ENCODE measurements at places on chromosomes 7 and 10.

DNA sequence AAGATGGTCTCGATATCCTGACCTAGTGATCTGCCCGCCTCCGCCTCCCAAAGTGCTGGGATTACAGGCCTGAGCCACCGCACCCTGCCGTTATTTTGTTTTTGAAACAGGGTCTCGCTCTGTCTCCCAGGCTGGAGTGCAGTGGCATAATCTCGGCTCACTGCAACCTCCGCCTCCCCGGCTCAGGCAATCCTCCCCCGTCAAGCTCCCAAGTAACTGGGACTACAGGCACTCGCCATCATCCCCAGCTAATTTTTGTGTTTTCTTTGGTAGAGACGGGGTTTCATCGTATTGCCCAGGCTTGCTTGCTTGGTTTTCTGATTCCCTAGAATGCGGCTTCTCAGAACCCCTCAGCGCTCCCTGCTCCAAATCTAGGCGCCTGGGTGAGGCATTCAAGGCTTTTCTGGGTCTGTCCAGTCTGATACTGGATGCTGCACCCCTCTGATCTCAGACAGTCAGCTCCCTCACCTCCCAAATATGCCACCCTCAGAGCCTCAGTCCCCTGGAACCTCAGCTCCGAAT is 1.3 kb downstream of the TFR2 start:
- no peak for DNase-seq

DNA sequence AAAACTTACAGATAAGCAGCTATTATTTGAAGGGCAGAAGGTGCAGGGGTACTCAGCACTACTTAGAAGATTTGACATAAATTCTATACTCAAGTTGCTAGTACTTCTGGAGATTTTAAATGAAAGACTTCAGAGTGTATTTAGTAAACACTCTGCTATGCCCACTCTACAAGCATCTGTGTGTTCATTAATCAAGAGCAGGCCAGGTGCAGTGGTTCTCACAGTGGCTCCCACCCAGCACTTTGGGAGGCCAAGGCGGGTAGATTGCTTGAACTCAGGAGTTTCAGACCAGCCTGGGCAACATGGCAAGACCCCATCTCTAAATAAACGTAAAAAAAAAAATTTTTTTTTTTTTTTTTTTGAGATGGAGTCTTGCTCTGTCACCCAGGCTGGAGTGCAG is 38.9 kb upstream of the TOMM7 start:
- no peak for DNase-seq

GRCh38 chr7:90710466-90710850 is 114.3 kb downstream of the CDK14 start:
- no peak for DNase-seq

GRCh38 chr7:47466832-47467231 is 115.1 kb downstream of the TNS3 start:
- DNase-seq, result no peak

DNA sequence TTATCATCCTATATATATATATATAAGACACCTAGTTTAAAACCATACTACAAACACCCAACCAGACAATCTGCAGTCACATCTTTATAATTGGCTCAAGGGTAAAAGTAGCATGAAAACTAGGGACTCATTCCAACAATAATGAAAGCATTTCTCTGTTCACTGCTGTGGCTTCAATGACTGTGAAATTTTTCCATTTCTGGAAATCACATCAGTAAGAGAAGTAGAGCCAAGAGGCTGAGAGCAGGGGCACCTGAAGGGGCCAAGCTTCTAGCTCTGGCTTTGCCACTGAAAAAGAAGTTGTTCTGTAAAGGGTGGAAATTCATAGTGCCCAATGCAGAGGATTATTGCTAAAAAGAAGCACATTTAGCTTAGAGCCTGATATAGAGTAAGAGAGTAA is 158.6 kb upstream of the GLI3 start:
- no peak for DNase-seq

DNA sequence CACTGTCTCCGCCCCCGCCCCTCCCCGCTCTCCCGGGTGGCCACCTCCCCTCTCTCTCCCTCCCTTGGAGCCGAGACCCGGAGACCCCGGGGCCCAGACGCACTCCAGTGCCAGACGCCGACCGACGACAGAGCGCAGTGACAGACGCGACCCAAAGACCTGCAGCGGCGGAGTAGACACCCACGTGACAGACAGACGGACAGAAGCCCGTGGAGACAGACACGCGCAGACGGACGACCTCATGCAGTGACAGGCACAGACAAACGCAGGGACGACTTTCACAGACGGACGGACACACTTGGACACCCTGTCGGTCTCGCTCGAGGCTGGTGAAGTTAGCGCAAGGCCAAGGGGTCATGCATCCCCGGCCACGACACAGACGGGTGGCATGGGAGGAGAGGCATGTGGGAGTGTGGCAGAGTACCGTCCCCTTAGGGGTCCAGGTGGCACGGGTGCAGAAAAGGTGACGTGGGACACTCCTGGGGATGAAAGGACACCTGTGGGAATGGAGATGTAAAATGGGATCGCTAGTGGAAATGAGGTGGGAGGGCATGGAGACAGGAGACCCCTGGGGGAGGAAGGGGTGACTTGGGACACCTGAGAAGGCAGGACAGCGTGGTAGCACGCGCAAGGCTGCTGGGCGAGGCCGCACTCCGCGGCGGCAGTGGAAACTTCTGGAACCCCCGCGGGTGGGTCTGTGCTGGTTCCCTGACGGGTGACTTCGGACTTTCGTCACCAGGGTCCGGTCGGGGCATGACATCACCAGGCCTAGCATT is 456 bp upstream of the ACHE start:
- DNase-seq, result peak; percentile 77

- DNase-seq, result no peak
These were observed 2.8 kb upstream of the REPIN1 start for GRCh38 chr7:150365673-150366398.

GRCh38 chr7:3753868-3754267 is 452.8 kb downstream of the SDK1 start:
- DNase-seq, result no peak

GRCh38 chr7:26860361-26860760 is 4.0 kb downstream of the SKAP2 start:
- no peak for DNase-seq

- no peak for DNase-seq
These were observed 304.3 kb upstream of the ZMIZ1 start for GRCh38 chr10:78764436-78764835.

DNA sequence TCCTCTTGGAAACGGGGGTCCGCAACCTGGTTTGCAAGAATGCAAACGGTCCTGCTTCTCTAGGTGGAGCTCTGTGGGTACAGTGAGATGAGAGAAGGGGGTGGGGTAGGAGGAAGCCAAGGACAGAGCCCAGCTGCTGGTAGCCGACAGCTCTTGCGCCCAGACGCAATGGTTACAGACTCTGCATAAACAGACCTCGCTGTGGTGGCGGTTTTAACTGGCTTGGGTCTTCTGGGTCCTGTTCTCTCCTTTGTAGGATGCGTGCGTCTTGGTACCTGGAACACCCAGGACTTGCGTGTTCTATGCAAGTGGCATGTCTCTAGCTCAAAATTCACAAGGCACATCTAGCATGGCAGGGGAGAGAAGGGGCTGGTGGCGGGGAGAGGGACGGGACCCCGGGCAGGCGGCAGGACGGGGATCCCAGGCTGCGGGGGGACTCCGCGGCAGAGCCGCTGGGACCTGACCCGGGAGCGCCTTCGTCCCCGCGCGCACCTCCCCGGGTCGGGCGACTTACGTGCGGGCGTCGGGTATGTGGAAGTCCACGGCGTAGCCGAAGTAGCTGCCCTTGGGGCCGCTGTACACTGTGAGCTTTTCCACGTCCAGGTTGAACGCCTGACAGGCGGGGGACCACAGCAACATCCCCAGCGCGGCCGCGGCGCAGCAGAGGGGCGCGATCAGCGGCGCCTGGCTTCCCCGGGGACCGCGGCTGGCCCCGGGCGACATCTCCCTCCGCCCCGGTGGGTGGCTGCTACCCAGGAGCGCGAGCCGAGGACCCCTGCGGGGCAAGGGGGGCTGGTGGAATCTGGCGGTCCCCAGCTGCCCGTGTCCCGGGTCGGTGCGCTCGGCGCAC is 448 bp downstream of the ITGA8 start:
- DNase-seq, result no peak

- DNase-seq, result no peak
These were observed 249.9 kb downstream of the SKAP2 start for GRCh38 chr7:26614503-26614902.

- no peak for DNase-seq
These were observed 53.5 kb downstream of the DLG5 start for GRCh38 chr10:77872947-77873535.

DNA sequence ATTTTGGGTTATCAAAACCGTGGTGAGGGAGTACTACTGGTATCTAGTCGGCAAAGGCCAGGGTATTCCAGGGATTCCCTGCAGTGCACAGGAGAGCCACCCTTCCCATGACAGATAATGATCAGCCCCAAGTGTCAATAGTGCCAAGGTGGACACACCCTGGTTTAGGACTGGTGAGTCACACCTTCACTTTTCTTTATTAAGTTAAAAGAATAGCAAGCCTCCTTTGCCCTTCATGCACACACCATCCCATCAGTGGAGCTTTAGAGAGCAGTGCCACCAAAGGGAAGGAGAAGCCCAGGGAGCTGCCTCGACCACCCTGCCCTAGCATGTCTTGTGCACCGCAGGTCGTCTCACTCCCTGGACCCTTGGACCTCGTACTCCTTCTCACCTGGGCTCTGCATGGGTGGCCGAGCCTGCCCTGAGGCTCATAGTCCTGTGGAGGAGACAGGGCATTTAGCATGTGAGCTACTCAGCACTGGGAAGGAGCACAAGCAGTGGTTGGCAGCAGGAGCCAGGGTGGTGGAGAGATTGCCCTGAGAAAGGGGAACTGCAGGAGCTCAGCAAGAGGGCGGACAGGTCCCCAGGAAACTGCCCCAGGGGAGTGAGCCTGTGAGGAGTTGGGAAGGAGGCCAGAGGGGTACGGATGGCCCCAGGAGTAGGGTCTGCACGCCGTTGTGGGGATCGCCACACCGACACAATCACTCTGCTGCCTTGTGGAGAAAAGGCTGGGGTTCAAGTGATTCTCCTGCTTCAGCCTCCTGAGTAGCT is 17.4 kb downstream of the UBE2D4 start:
- no peak for DNase-seq

GRCh38 chr7:139825666-139826290 is 3.3 kb upstream of the TBXAS1 start:
- no peak for DNase-seq

DNA sequence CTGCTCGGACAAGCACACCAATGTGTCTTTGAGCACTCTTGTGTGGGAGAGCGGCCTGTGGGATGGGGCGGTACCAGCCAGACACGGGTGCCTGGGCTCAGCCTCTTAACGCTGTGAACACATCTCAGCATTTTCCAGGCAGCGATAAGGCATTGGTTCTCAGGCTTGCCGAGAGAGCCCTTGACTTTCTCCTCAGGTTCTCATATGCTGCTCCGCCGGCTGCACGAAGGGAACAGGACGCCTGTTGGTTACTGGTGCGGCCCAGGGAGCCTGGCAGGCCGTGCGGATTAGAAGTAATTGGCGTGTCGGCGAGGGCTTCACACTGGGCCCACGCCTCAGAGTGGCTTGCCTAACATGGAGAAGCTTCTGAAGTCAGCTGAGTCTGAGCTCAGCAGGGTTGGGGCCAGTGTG is 456.7 kb upstream of the FOXK1 start:
- DNase-seq, result no peak

DNA sequence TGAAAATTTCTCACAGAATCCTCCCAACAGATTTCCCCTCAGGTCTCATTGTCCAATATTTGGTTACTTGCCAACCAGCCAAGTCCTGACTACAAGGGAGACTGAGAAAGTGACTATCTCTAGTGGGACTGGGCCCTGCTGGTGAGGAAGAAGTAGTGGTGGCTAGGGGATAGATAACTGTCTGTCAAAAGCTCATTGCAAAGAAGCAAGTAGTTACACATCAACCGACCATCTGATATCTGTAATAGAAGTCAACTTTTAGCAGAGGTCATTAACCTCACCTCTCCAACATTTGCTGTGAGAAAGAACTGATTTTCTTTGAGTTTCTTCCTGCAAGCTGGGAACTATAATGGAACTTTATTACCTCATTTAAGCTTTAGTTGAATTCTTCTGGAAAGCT is 15.2 kb downstream of the STAMBPL1 start:
- DNase-seq, result no peak

- no peak for DNase-seq
These were observed 2.1 kb downstream of the KLRG2 start for GRCh38 chr7:139481364-139481763.

DNA sequence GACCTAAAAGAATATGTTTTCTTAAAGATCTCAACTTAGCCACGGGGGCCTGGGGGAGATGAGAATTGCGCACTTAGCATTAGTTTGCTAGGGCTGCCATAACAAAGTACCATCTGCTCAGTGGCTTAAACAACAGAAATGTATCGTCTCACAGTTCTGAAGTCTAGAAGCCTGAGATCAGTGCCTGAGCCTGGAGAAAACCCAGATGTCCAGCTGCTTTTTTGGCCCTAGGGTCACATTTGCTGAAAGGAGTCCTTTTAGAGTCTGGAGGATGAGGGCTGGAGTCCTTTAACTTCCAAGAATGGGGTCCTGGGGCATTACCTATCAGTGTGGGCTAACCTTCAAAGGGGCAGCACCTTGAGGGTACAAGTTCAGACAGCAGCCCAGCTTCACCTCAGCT is 48.2 kb downstream of the SMURF1 start:
- no peak for DNase-seq

DNA sequence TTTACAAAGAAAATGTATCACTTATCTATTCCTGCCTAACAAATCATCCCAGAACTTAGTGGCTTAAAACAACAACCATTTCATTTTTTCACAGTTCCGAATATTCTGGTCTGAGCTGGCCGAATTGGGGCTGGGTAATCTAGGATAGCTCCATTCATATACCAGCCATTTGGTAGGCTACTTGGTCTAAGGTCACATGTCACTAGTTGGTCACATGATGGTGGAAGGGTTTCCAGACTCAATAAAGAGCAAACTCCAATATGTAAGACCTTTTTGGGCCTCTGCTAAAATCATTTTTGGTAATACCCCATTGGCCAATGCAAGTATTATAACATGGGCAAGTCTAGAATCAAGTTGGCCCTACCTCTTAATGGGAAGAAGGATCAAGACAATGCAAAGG is 55.3 kb upstream of the FGL2 start:
- DNase-seq, result no peak

DNA sequence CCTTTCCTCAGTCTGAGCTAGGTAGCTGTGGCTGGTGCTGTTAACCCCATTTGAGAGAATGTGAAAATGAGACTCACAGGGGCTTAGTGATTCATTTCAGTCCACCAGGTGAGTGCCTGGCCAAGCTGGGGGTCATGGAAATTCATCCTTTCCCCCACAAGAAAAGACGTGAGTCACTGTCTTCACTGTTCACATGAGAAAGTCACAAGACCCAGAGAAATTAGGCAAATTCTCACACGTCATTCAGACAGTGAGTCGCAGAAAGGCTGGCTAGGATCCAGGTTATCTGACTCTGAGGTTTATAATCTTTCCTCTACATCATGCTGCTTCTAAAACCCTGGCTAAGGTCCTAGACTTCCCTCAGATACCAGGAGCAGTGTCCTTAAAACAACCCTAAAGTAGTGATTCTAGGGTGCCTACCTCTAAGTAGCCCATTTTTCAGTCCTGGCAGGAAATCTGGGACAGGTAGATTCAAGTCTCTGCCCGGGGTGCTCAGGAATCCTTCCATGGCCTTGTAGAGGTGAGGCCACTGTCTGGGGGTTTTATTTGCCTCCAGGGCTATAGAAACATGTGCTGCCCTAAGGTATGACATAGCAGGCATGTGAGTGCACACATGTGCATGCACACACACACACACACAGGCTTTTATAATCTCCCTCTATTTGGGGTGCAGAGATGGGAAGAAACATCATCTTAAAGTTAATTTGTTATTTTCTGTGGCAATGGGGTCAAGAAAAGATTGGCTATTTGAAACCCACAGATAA is 427.9 kb upstream of the CELF2 start:
- no peak for DNase-seq

- DNase-seq, result peak; percentile 36
These were observed 6.6 kb upstream of the SAMD8 start for GRCh38 chr10:75104842-75105241.

All from left lobe of liver (tissue), 2 donors.